ENCODE measurements at places on chromosomes 7 and 10.

DNA sequence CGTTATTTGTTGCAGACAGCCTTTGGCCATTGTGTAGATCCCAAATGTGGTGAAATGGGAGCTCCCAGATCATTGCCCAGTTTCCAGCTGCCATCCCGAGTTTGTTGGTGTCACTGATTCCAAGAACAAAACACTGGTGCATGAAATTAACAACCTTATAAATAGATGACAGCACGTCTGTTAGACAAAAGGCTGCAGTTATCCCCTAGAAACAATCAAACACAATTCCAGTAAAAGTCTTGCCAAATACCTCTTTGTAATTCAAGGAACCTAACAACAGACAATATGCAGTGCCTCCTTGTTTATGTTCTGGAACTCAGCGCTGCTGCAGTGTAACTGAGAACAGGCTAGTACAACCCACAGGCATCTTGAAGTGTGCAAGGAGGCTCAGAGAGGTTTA, 404.5 kb downstream of the PAXIP1 start:
- DNase-seq: no peak

DNA sequence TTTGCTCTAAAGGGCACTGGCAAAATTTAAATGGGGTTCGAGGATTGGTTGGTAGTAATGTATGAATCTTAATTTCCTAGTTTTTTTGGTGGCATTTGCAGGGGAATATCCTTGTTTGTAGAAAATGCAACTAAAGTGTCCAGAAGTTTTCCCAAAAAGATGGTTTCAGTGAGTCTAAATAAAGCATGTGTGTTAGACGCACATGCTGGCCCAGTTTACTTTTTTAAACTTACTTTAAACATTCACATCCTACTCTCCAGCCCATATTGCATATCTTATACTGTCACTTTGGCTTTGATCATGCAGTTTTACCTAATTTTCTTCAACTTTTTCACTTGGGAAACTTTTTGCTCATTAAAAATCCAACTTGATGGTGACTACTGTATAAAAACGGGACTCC, 744.0 kb upstream of the CELF2 start:
- DNase-seq: no peak

GRCh38 chr7:69714886-69715576, 116.8 kb downstream of the AUTS2 start:
- DNase-seq: no peak

DNA sequence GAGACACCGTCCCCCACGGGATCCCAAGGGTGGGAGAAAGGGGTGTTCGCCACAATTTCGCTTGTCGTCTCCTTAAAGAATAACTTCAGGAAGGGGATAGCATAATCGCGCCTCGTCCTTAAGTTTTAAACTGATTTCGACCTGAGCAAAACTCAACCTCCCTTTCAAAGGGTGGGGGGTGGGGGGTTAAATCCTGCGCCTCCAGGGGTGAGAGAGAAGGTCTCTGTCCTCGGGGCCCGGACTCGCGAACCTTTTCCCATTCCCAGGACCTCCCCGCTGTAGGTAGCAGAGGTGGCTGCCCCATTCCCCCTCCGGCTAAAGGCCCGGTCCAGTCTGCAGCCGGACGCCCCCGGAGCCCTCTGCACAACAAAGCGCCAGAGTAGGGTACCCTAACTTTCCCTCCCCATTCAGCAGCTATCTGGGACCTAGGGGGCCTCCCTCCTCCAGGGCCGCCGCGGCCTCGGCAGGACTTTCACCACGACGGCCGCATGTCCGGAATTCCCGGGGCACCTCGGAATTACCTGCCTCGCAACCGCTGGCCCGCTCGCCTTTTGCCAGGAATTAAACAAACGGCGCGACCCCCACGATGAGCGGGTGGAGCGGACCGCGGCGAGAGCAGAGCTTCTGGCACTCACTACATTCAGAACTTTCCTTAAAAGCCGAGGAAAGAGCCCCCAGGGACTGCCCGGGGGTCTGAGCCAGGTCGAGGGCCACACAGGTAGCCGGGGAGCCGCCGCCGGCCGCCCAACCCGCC, 1.7 kb downstream of the CDK6 start:
- DNase-seq: peak; percentile 14

- DNase-seq: no peak
Observed at GRCh38 chr7:79401254-79401653, 52.2 kb downstream of the MAGI2 start.

GRCh38 chr7:137245186-137245585, 98.3 kb downstream of the PTN start:
- no peak for DNase-seq

DNA sequence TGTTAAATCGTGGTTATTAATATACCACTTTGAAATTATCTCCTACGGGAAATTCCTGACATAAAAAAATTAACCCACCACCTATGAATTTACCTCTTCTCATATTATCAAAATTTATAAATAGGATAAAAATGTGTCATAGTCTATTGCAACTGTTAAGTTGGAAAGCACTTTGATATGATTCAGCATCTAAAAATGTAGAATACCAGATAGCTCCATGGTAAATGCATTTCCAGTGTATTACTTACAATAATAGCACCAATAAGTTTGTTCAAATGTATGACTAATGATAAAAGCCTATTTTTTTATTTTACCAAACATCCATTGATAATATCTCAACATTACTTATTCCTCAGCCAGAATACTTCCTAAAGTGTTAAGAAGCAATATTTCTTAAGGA, 13.6 kb upstream of the KCND2 start:
- no peak for DNase-seq

DNA sequence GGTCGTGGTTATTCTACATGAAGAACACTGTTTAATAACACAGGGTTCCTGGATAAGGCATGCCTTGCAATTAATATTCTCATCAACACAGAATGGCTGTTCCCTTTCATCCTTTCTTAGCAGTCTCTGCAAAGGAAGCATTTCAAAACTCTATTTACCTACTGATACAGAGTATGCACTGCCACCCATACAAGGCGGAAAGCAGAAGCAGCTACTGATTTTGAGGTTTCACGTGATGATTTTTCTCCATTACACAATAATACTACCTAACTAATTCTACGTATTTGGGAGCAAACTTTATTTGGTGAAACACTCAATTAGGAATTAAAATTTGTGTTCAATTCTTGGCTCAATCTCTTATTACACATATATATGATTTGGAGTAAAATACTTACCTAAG, 43.0 kb upstream of the COL1A2 start:
- no peak for DNase-seq

DNA sequence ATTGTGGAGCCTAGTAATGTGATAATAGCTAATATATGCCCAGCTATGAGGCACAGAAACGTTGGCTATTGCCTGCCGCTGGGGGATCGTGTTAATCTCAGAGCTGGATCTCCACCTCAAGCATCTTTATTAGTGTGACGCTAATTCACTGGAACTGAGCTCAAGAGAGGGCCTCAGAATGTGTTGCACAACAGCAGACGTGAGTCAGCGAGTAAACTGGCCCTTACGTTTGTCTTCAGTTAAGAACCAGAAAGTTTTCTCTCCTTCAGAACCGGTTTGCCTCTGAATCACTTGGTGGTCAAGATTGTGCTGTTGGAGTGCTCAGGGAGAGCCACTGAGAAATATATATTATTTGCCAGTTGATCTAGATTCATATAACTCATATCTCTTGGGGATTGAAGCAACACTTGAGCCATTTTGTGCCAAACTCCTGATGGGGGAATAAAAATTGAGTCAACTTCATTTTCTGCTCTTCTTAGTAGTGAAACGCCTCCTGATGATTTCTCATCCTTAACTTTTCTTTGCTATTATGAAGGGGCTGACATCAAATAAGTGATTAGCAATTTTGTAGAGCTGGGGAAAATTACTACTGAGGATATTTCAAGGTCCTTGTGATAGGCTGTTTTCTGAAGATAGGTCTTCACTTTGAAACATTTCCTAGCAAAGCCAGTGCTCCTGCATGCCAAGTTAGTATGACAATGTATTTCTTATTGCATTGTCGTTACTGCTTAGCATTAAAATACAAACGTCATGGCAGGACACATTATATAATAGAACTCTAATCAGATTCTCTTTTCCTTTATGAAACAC, 22.3 kb downstream of the BZW2 start:
- no peak for DNase-seq

DNA sequence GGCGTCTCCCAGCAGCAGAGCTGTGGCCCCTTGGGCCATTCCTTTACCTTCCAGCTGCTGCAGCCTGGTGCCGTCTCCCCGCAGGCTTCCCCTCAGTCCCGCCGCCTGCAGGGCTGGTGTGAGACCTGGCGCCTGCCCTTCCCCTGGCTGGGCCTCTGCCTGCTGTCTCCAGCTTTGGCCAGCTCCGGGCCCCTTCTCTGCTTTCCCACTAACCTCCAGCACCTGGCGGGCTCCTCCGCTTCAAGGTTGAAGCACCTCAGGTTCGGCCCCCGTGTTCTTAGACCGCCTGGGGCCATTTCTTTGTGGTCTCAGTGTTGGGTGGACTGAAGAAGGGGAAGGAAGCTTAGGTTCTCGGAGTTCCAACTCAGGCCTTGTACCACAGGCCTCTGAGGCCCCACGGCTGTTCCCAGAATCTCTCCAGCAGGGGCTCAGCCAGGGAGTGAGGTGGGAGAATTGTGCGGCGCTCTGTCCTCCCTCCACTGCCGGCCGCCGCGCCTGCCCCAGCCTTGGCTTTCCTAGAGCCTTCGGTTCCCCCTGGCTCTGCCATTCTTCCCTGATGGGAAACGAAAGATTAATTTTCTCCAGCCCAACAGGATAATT, 30.3 kb downstream of the GBX1 start:
- no peak for DNase-seq

GRCh38 chr10:127458016-127458810, 90.9 kb upstream of the NPS start:
- DNase-seq: no peak

- DNase-seq: no peak
Observed at GRCh38 chr7:122438492-122438891, 133.9 kb upstream of the FEZF1 start.

- DNase-seq: no peak
Observed at GRCh38 chr7:73615886-73616285, 8.4 kb downstream of the MLXIPL start.

DNA sequence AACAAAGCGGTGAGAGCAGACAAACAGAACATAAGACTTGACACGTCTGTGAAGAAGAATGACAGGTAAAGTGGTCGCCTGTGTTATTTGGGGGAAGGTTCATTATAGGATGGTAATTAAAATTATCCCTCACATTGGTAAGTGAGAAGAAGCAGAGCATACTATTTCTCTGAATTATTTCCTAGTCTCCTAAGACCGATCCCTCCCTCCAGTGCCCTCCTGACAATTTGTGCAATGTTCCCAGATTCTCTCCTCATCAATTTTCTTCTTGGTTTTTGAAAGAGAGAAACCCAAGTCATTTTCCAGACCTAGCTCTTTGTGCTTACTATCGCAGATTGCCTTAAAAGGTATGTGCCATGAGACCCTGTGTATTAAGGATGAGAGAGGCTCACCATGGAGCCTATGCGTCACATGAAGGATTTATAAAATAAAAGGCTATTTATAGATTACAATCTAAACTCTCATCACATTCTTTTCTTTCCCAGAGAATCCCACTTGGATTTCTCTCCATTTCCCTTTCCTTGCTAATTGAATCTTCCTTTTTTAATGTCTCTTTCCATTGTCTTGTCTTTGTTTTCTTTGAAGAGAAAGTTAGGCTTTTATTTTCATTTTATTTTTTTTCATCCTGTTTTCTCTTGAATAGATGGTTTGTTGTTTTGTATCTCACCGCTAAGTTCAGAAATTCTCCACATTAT, 112.0 kb downstream of the PPP1R3A start:
- no peak for DNase-seq

- DNase-seq: no peak
Observed at GRCh38 chr7:137519947-137520346, 176.4 kb upstream of the PTN start.

DNA sequence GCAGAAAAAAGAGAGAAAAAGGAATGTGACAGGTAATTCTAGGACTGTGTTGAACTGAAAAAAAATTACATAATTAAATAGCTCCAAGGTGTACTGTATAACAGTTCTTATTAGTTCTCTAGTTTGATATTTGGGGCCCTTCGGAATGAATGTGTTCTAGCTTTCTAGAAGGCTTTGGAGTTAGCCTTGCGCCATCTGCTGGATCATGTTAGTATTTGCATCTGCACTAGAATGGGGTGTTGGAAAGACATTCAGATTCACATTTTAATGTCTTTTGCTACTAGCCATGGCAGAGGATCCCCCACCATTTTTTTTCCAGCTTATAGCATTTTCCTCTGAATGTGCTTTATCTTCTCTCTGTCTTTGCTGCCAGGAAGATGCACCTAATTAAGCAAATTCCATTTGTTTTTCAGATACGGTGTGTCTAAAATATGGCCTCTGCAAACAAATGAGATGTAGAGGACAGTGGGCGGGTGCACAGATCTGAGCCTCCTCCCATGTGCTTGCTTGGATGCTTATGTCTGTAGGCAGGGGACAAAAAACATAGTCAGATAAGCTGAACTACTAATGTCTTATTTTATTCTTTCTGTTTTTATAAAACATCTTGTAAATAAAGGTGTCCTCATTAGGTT, 238.5 kb downstream of the PHF14 start:
- peak; percentile 66 for DNase-seq

GRCh38 chr7:38545977-38546376, 85.2 kb downstream of the AMPH start:
- no peak for DNase-seq

DNA sequence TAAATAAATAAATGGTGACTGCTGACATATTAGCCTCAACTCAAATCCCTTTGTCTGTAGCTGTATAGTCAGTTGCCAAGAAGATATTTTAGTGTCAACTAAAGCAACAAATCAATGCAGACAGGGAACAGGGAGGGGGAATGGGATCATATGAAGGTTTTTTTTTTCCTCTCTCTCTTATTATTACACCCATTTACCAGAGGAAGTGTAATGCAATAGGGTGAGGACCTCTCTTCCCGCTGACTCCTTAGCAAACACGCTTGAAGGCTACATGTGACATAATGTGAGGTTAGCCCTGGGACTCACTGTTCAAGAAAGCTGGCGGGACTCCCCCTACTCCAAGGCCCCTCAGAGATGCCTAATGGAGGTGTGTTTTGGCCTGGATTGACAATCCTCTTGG, 88.2 kb downstream of the CHRM2 start:
- DNase-seq: no peak

All from MM.1S (cell line).